ENCODE measurements at places on chromosomes 4 and X. TPM values are rescaled to one million over a fixed set of nuclear protein-coding genes. Genes with fewer than 3 reads are reported as not detected.

The AP1S2 gene
- total RNA-seq = 22.3 TPM

The WDR17 gene
- 2.2 TPM for total RNA-seq

The HERC5 gene
- 21.1 TPM for total RNA-seq

The ARAP2 gene
- 42.5 TPM for total RNA-seq

The EDA2R gene
- 0.93 TPM for total RNA-seq

The GSPT2 gene
- 11.2 TPM for total RNA-seq

The TAF7L gene
- not detected for total RNA-seq

The CT47A7 gene
- not detected for total RNA-seq

The ZNF275 gene
- total RNA-seq = 13.4 TPM

GRCh38 chr4:7807351-7807921, 132.2 kb downstream of the AFAP1 start:
- no peak overlapping the region for H3K4me3 ChIP-seq
- no peaks in the 10 kb centered on the region for H3K27me3 ChIP-seq
- H3K4me1 ChIP-seq = peaks cover 12% of the 10 kb centered on the region
- peaks cover 5% of the 10 kb centered on the region for H3K36me3 ChIP-seq
- no peak overlapping the region for H3K27ac ChIP-seq
- DNase-seq = no peak

GRCh38 chrX:468979-469378, 82.3 kb upstream of the PPP2R3B start:
- H3K4me3 ChIP-seq = no peak overlapping the region
- H3K4me1 ChIP-seq = no peaks in the 10 kb centered on the region
- no peaks in the 10 kb centered on the region for H3K36me3 ChIP-seq
- no peak overlapping the region for H3K27ac ChIP-seq

GRCh38 chr4:137519406-137519805, 12.9 kb downstream of the PCDH18 start:
- no peaks in the 10 kb centered on the region for H3K4me1 ChIP-seq
- H3K27ac ChIP-seq = no peak overlapping the region
- no peak overlapping the region for H3K4me3 ChIP-seq
- no peaks in the 10 kb centered on the region for H3K36me3 ChIP-seq

GRCh38 chrX:87409113-87409841, 108.3 kb upstream of the KLHL4 start:
- no peaks in the 10 kb centered on the region for H3K4me1 ChIP-seq
- H3K36me3 ChIP-seq = no peaks in the 10 kb centered on the region
- no peaks in the 10 kb centered on the region for H3K27me3 ChIP-seq
- no peak overlapping the region for H3K4me3 ChIP-seq
- no peak for DNase-seq
- H3K27ac ChIP-seq = no peak overlapping the region

GRCh38 chr4:184568770-184569169, 80.5 kb downstream of the CASP3 start:
- peaks cover 11% of the 10 kb centered on the region for H3K4me1 ChIP-seq
- no peaks in the 10 kb centered on the region for H3K27me3 ChIP-seq
- peaks cover 3% of the 10 kb centered on the region for H3K36me3 ChIP-seq

DNA sequence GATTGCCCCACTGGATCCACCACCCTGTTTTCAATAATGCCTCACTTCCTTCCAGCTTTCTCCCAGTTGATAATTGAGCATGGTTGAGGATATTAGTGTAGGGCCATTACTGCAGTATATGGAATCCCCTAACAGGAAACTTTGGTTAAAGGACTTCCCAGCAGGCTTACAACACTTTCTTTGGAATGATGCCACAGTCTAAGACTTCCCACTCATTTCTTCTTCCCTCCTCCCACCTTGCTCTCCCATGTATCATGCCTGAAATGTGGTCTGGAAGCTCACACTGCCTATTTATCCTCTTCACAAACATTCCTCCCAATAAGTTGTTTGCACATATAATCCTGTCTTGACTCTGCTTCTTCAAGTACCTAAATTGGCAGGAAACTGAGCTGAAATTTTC, 863.3 kb downstream of the CENPC start:
- H3K27ac ChIP-seq = no peak overlapping the region
- H3K4me1 ChIP-seq = no peaks in the 10 kb centered on the region
- H3K36me3 ChIP-seq = no peaks in the 10 kb centered on the region
- H3K4me3 ChIP-seq = no peak overlapping the region

GRCh38 chr4:182969651-182970279, 52.6 kb upstream of the DCTD start:
- no peaks in the 10 kb centered on the region for H3K36me3 ChIP-seq
- no peak overlapping the region for H3K27ac ChIP-seq
- DNase-seq = no peak
- H3K27me3 ChIP-seq = peaks cover 46% of the 10 kb centered on the region
- no peaks in the 10 kb centered on the region for H3K4me1 ChIP-seq

GRCh38 chrX:100931218-100931924, 2.7 kb upstream of the XKRX start:
- no peak overlapping the region for H3K4me3 ChIP-seq
- DNase-seq = peak; percentile 45
- peak overlapping the region; percentile 88 for H3K27ac ChIP-seq
- peaks cover 35% of the 10 kb centered on the region for H3K4me1 ChIP-seq
- no peaks in the 10 kb centered on the region for H3K27me3 ChIP-seq

DNA sequence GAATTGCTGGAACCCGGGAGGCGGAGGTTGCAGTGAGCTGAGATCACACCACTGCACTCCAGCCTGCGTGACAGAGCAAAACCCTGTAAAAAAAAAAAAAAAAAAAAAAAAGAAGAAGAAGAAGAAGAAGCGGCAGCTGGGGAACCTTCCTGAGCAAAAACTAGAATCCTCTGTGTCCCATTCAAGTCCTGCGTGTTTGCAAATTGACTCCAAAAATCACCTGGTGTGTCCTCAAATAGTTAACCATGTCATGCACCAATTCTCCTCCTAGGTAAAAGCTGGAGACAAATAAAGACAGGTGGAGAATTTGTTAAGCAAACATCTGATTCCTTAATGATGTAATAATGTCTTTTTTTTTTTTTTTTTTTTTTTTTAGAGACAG, 31.9 kb upstream of the ASMTL start:
- no peak overlapping the region for H3K4me3 ChIP-seq
- no peak for DNase-seq
- no peaks in the 10 kb centered on the region for H3K27me3 ChIP-seq

GRCh38 chr4:11698846-11699590, 270.3 kb upstream of the HS3ST1 start:
- no peaks in the 10 kb centered on the region for H3K27me3 ChIP-seq
- H3K27ac ChIP-seq = no peak overlapping the region
- no peaks in the 10 kb centered on the region for H3K4me1 ChIP-seq
- H3K4me3 ChIP-seq = no peak overlapping the region
- no peaks in the 10 kb centered on the region for H3K36me3 ChIP-seq
- no peak for DNase-seq

DNA sequence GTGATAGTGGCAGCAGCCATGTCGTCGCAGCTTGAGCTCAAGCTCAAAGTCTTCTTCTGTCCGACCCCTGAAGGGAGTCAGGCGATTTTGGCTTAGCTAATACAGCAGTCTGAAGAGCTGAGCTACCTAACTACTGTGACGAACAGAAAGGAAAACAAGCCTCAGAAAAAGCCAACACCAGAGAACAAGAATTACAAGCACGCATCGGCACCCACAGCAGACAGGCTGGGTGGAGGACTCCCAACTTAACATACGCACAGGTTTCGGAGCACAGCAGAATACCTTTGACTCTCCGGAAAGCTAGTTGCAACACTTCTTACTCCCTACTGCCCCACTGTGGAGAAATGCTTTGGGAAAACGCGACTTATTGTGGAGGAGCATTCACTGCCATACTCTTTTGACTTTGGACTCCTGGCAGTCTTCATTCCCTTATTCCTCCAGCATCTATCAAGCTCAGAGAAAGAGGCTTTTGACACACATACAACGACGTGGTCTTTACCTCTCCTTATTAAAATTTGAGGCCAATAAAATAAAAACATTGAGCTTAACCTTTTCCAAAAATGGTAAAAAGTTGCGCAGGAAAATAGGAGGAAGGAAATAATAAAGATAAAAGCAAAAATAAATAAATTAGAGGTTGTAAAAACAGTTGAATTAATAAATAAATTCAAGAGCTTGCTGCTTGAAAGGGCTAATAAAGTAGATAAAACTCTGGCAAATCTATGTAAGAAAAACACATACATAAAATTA, 41.3 kb upstream of the GPC3 start:
- no peak overlapping the region for H3K27ac ChIP-seq
- H3K4me3 ChIP-seq = no peak overlapping the region
- peaks cover 2% of the 10 kb centered on the region for H3K27me3 ChIP-seq
- no peaks in the 10 kb centered on the region for H3K36me3 ChIP-seq

- no peaks in the 10 kb centered on the region for H3K27me3 ChIP-seq
- no peaks in the 10 kb centered on the region for H3K36me3 ChIP-seq
- H3K4me1 ChIP-seq = peaks cover 22% of the 10 kb centered on the region
These were observed 123.8 kb upstream of the TEX13D start for GRCh38 chrX:124208660-124209059.

GRCh38 chr4:27662426-27662825, 801.8 kb downstream of the STIM2 start:
- no peaks in the 10 kb centered on the region for H3K27me3 ChIP-seq
- no peak overlapping the region for H3K27ac ChIP-seq
- no peak for DNase-seq
- no peaks in the 10 kb centered on the region for H3K4me1 ChIP-seq
- H3K36me3 ChIP-seq = no peaks in the 10 kb centered on the region

DNA sequence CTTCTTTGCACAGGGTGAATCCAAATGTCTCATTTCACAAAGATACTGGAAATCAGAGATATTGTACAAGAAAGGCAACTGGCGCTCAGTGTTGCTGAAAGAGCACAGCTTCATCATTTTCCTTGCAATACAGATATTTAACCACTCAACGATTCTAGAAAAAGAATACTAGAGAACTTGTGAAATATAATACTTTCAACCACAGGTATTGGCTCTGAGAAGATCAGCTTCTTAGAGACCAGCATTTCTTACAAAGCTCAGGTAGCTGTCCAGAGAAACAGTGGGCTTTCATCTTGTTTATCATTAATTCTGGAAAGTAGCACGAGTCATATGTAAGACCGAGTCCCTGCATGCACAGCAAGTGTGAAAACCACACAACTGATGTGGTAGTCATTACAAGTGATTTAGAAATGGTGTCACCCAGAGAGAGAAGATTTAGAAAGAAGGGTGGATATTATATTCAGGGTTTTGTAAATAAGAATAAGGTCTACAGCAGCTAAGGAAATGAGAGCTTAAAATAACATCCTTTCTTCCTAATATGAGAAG, 7.8 kb upstream of the PPARGC1A start:
- peaks cover 2% of the 10 kb centered on the region for H3K27me3 ChIP-seq
- H3K36me3 ChIP-seq = no peaks in the 10 kb centered on the region
- H3K4me3 ChIP-seq = no peak overlapping the region

DNA sequence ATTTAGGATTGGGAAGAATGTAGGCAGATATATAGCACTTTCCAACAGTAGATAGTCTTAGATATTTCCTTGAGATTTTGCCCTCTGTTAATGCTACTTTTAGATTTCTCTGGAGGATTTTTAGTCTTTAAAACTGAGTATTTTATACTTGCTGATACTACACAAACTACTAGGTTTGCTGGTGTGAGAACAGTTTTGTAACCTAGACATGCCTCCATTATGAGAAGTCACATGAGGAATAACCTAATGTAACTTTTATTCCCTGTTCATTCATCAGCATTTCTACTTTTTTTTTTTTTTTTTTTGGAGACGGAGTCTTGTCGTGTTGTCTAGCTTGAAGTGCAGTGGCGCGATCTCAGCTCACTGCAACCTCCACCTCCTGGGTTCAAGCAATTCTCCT, 137.2 kb downstream of the RAPGEF2 start:
- DNase-seq = no peak
- H3K4me3 ChIP-seq = no peak overlapping the region
- H3K36me3 ChIP-seq = peaks cover 12% of the 10 kb centered on the region
- H3K27ac ChIP-seq = no peak overlapping the region

DNA sequence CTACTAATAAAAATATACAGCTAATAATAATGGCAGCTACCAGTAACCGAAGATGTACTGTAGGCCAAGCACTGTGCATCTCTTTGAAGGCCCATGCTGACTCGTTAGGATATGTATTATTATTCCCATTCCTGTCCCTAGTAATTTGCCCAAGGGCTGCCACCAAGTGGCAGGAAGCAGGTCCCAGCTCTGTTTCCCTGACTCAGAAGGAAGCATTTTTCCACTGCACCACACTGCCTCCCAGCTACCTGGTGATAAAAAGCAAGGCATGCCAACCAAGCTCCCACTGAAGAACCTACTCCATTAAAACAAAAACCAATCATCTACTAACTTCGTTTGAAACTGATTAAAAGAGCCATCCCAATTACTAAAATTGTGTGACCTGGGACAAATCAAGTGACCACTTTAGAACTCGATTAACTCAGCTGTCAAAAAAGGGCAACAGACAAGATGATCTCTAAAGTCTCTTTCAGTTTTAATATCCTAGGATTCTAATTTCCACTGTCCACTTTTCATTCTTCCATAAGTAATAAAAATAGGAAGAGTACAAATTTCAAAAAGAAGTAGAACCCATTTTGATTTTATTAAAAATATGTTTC, 24.3 kb upstream of the PGM2 start:
- H3K27me3 ChIP-seq = peaks cover 4% of the 10 kb centered on the region
- DNase-seq = peak; percentile 48
- no peaks in the 10 kb centered on the region for H3K4me1 ChIP-seq
- no peaks in the 10 kb centered on the region for H3K36me3 ChIP-seq
- no peak overlapping the region for H3K27ac ChIP-seq

DNA sequence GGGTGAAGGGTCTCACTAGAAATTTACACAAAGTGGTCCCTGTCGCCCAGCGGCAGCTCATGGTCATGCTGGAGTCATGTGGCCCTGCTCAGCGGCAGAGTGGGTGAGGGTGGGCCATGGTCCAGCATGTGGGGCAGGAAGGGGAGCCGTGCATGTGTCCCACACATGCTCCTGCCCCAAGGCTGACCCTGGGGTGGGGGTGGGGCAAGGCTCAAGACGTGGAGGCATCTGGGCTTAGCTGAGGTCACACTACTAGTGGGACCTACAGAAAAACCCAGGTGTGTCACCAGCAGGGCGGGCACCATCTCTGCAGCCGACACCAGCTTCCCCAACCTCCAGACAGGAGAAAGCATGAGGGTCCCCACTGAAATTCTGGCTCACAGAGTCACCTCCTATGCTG, 42.4 kb downstream of the EVC start:
- no peaks in the 10 kb centered on the region for H3K27me3 ChIP-seq
- H3K4me3 ChIP-seq = no peak overlapping the region
- H3K36me3 ChIP-seq = no peaks in the 10 kb centered on the region
- peaks cover 5% of the 10 kb centered on the region for H3K4me1 ChIP-seq
- DNase-seq = no peak
- no peak overlapping the region for H3K27ac ChIP-seq

DNA sequence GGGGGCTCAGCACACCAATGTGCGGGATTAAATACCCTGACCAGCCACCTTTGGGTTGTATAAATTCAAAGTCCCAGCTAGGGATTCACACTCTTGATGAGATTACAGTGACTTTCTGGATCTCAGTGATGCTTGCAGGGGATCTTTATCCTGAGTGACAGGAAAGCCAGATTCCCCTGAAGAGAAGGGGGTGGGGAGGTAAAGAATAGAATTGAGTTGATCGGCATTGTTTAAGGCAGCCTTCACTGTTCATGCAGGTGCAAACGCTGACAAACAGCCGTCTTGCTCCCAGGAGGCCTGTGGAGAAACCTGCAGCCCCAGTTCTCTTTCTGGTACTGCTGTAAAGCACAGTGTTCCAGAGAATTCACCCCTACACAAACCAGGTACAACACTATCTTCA, 19.0 kb downstream of the CXXC4 start:
- H3K27ac ChIP-seq = no peak overlapping the region
- no peaks in the 10 kb centered on the region for H3K36me3 ChIP-seq
- H3K4me1 ChIP-seq = no peaks in the 10 kb centered on the region
- no peak for DNase-seq

GRCh38 chrX:5958523-5958922, 270.1 kb downstream of the NLGN4X start:
- no peaks in the 10 kb centered on the region for H3K27me3 ChIP-seq
- no peaks in the 10 kb centered on the region for H3K36me3 ChIP-seq
- DNase-seq = no peak
- no peak overlapping the region for H3K4me3 ChIP-seq
- no peaks in the 10 kb centered on the region for H3K4me1 ChIP-seq
- no peak overlapping the region for H3K27ac ChIP-seq
